ENCODE measurements at places on chromosomes 4 and X. TPM values are rescaled to one million over a fixed set of nuclear protein-coding genes. Genes with fewer than 3 reads are reported as not detected.

Gene FGG
- not detected for total RNA-seq

Gene NR0B1
- total RNA-seq: not detected

Gene RBM47
- 2.9 TPM for total RNA-seq

Gene ACE2
- 12.7 TPM for total RNA-seq

Gene ANXA5
- 117 TPM for total RNA-seq

Gene VSIG4
- 42.1 TPM for total RNA-seq

Gene PCDH18
- total RNA-seq: 3.9 TPM

Gene PCDH10
- 0.05 TPM for total RNA-seq

Gene CT47B1
- not detected for total RNA-seq

Gene CYP2U1
- 8.1 TPM for total RNA-seq

Gene NEIL3
- total RNA-seq: 0.10 TPM

Gene H2BW2
- not detected for total RNA-seq

Gene NKX6-1
- not detected for total RNA-seq

All from left ventricle myocardium superior (tissue), 1 donor.